Mesenchymal stem cell (in vitro differentiated cells and primary cell): ENCODE measurements at places on chromosomes 12 and 14.
A peak's percentile ranks its signal among the peaks of the same experiment; 100 is the strongest.

- no peak for DNase-seq
Measured at GRCh38 chr12:119589634-119590033, 3.9 kb upstream of the TMEM233 start.

- peak; percentile 72 for DNase-seq
Measured at GRCh38 chr14:56196274-56196673, 78.1 kb downstream of the PELI2 start.

DNA sequence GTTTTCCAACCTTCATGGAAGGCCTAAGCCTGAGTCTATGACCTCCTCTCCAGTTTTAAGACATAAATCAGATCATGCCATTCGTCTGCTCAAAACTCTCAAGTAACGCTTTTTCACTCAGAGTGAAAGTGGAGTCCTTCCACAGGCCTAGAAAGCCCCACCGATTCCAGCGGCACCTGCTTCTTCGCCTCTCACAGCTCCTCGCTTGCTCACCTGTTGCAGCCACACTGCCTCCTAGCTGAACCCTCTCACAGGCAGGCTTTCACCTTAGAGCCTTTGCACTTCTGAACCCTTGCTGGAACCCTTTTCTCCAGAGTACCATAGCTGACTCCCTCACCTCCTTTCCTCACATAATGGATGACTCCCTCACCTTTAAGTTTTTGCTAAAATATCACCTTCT lies 301.1 kb downstream of the ZFP36L1 start:
- no peak for DNase-seq

- no peak for DNase-seq
Measured at GRCh38 chr12:65100140-65100539, 21.0 kb downstream of the WIF1 start.

GRCh38 chr14:72565917-72566316 lies 328.0 kb downstream of the DPF3 start:
- no peak for DNase-seq

DNA sequence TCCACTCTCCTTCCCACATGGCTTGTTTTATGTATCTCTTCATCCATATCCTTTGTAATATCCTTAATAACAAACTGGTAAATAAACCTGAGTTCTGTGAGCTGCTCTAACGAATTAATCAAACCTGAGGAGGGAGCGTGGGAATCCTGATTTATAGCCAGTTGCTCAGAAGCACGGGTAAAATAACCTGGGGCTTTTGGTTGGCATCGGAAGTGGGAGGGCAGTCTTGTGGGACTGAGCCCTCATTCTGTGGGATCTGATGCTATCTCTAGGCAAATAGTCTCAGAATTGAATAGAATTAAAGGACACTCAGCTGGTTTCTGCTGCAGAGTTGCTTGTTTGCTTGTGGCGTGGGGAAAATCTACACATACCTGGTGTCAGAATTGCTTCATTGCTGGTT lies 17.5 kb upstream of the LDHB start:
- DNase-seq, result no peak

- peak; percentile 64 for DNase-seq
Measured at GRCh38 chr14:69625299-69626131, 14.1 kb downstream of the SUSD6 start.

DNA sequence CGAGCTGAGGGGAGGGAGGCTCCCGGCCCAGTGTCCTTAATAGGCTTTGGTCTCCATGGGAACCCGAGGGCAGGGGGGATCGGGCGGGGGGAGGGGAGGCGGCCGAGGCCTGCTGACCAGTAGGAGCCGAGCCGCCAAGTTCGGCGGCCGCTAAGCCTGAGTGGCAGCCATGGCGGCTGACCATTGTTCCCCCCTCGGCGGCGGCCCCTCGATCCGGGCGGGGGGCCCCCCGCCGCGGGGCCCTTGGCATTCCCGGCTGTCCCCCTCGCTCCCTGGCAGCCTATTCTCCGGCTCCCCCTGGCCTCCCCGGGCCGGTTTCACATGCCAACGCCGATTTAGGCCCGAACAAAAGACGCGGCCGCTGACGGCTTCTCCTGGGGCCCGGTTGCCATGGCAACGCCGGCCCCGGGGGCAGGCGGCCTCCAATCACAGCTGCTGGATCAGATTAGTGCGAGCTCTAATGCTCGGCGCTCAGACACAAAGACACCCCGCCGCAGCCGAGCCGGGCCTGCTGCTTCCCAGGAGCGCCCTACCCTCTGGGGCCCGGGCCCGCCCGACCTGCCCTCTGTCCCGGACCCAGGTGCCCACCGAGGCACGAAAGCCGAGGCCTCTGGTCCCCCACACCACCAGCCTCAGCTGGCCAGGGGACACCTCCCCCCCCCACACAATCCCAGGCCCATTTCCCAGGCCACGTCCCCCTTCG lies 7.3 kb downstream of the MSI1 start:
- peak; percentile 82 for DNase-seq

DNA sequence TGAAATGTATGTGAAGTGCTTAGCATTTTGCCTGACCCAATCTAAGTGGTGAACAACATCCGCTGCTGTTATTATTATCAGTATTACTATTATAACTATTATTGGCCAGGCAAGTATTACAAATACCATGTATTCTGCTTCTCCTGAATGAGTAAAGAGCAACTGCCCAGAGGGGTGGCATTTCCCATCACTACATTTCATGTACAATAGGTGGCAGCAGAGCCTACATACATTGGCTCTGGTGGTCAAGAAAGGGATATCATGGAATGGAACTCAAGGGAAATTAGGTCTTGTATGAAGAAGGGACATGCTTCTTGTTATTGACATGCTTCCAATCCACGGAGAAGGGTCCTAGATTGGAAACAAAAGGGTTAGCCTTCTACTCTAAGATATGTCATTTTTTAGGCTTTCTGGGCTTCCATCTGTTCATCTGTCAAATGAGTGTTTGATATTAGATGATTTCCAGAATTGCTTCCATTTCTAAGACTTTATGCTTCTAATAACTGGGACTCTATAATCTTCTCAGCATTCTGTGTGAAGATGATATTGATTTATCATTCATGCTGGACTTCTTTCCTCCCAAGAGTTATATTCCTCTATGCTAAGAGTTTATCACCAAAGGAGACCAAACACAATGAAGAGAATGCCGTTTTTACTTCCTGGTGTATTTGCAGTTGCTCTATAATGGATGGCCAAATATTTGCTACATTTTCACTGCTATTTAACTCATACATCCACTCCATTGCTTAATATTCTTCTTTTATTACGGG lies 239.1 kb downstream of the SSPN start:
- peak; percentile 71 for DNase-seq

- DNase-seq, result peak; percentile 1
Measured at GRCh38 chr14:22039938-22040780, 366.5 kb upstream of the OR4E1 start.

DNA sequence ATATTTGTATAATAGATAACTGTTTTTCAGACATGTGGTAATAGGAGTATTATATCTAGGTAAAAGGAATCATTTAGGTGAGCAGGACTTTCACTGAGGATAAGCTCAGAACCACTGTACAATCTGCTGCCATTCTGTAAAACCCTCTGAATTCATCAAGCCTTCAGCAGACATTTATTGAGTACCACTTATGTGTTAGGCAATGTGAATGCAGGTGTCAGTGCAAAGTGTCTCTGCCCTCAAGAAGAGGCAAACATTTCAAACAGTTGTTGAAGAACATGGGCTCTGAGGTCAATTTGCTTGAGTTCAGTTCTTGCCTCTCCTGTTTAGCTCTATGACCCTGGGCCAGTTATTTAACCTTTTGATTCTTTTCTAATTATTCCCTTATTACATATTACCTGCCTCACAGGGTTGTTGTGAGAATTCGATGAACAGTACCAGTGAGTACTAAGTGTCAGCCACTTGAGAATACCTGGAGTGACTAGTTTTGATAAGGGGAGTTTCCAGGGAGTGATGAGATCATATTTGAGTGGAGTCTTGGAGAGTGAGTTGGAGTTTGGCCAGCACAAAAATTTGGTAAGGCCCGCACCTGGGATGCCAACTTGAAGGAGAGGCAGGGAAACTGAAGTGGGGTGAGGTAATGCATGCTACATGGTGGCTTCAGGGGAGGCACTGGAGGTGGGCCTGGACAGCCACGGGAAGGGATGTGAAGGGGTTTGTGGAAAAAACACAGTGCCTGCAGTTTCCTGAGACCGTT lies 33.7 kb downstream of the RASSF8 start:
- DNase-seq, result no peak

- no peak for DNase-seq
Measured at GRCh38 chr12:4956968-4957367, 47.3 kb downstream of the KCNA1 start.

DNA sequence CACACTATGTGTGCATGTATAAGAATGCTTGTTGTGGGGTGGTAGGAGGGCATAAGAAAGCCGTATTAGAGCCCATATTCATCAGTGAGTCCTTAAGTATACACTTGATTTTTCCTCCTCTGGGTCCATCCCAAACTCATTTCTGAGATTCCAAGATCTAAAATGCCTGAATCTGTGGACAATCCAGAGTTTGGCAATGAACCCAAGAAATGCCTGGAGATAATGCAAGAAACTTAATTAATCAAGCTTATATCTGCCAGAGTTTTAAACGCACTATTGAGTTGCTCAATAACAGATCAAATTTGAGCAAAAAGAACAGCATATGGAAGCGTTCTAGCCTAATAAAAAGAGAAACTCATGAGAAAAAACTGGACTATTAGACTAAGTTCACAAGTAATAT lies 143.4 kb upstream of the NAV3 start:
- DNase-seq, result no peak

DNA sequence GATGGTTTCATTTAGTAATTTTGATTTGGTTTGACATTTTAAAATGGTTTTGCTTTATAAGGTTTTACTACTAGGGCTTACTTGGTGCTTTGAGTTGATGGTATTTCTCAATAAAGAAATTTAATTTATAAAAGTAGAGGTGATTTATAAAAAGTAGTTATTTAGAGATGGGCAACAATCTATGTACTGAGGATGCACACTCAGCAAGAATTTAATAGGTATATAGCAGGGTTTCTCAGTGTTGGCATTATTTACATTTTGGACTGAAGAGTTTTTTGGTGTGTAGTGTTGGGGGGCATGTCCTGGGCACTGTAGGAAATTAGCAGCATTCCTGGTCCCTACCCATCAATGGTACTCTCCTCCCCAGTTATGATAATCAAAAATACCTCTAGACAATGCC lies 47.7 kb downstream of the PPHLN1 start:
- DNase-seq, result no peak

DNA sequence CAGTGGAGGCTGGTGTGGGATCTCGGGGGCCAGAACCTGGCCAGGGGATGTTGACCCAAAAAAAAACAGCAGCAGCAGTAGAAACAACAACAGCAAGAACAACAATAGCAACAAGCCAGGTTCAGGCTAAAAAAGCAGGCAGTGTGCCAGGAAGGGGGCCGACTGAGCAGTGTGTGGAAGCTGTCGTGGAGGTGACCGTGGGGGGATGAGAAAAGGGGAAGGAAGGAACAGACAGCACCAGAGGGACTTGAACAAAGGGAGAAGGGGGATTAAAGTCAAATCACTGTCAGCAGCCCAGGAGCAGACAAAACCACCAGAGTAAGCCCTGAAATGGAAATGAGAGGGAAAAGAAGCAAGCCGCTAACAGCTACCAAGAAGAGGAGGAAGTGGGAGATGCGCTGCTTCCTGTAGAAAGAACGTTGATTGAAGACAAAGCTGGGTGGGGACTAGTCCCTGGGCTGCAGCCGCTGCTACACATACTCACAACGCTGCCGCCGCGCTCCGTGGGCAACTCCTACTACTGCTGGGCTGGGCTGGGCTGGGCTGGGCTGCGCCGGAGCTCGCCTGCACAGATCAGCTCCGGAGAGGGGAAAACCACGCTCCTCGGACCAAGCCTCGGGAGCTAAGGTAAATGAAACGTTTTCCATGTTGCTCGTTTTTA lies at the start of gene GNG2:
GNG2 (plus strand) TSS at position 449 of the 661 bp plus-strand sequence. CDS start 90,067 bp downstream, outside the sequence.
- DNase-seq, result peak; percentile 83

GRCh38 chr12:15939111-15939510 lies 28.0 kb downstream of the DERA start:
- no peak for DNase-seq

GRCh38 chr12:24848941-24849477 lies 99.9 kb downstream of the BCAT1 start:
- DNase-seq, result no peak

DNA sequence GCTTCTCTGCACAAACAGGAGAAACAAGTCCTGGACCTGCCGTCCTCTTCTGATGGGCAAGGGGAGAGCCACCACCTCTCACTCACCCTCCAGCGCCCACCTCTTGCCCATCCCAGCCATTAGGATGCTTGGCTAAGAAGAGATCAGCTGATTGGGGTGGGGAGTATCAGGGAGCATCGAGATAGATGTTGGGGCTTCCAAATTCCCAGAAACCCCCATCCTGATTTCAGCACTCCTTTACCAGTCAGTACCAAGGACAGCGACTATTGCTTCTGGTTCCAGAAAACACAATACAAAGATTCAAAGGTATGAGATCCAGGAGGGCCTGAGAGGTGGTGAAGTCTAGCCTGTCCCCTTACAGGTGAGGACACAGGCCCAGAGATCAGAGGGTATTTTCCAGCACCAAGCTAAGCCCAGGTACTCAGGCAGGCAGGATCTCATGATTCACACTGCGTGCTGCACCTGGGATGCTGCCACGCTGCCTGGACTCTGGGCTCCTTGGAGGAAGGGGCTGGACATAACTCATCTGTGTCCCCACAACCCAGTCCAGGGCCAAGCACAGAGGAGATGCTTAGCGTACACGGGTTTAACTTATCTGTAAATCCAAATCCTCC lies 76.6 kb downstream of the TUNAR start:
- DNase-seq, result no peak

DNA sequence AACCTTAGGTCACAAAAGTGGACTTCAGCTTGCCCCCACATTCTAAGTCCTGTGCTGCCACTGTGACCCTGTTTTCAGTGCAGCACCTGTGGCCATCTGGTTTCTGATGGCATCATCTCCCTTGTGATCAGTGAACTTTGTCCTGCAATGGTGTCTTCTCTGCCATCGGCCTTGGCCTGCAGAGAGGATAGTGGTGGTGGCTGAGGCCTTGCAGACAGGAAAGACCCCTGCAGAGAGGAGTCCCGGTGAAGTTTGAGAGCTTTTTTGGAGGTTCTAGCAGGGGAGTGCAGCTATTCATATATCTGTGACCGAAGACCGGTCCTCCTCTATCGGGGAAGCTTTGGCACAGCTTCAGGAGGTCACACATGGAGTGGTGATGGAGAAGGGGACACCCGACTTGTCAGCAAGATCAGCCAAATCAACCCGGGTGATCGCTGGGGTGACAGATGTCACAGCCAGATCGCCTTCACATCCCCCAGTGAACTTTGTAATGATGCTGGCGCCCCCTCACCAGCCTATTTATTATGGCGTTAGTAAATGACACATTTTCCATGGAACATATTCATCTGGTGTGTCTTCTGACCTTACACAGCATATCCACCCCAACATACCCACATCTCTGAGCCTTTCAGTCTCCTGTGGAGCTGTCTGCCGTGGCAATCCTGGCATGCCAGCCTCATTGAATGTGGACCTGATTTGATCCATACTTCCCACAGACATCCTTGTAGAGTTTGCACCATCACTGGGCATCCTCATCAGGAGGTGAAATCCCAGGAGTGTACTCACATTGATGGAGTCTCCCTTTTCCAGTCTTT lies 136.1 kb downstream of the PAPOLA start:
- DNase-seq, result no peak

- no peak for DNase-seq
Measured at GRCh38 chr14:31307198-31307597, 99.6 kb upstream of the HECTD1 start.

- DNase-seq, result no peak
Measured at GRCh38 chr12:132077322-132078100, 66.6 kb downstream of the DDX51 start.
